ENCODE measurements at places on chromosomes 5 and 9. TPM values are rescaled to one million over a fixed set of nuclear protein-coding genes. Genes with fewer than 3 reads are reported as not detected.

The IL12B gene
- not detected for total RNA-seq

DNA sequence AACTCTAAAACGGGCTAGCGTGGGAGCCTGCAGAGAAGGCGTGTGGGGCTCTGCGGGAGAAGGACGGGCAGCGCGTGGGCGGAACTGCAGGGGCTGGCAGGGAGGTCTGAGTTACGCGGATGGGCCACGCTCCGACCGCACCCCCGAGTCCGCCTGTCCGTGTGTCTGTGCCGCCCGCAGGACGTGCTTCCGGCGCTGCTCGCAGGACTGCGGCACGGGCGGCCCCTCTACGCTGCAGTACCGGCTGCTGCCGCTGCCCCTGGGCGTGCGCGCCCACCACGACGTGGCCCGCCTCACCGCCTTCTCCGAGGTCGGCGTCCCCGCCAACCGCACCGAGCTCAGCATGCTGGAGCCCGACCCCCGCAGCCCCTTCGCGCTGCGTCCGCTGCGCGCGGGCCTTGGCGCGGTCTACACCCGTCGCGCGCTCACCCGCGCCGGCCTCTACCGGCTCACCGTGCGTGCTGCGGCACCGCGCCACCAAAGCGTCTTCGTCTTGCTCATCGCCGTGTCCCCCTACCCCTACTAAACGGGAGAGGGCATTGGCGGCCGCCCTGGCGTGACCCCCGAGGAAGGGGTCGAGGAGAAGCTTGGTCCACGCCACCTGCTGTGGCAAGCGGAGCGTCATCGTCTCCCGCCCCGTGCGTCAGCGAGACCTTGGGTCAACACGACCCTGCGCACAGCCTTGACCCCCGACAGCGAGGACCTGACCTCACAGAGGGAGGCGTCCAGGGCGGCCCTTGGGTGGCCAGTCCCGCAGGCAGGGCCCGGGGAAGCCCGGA is 11.4 kb upstream of the ASS1 start:
- peak; percentile 53 for DNase-seq

DNA sequence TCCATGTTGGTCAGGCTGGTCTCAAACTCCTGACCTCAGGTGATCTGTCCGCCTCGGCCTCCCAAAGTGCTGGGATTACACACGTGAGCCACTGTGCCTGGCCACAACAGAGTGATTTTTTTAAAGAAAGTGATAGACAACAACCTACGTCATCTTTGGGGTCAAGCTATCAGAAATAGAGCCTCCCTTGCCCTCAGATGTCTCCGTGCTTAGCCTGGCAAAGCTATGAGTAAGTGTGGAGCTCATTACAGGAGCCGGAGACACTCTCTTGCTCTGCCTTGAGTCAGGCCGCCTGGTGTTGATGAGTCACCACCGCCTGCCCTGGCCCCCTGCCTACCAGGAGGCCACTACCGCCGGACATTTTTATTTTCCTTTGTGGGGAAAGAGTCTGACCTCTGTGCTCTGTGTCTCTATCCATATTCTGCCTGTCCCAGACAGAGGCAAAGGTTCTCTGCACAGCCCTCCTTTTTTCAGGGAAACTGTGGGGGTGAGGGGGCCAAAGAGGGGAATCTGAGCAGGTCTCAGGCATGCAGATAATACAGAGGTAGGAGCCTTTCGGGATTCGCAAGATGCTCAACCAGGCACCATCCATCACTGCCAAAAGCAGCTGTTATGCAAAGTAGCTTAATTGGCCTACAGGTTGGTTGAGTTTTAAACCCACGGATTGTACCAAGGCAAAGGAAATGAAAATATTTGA is 123.7 kb upstream of the CPEB4 start:
- DNase-seq, result peak; percentile 88

The SLC2A6 gene
- 1.2 TPM for total RNA-seq

DNA sequence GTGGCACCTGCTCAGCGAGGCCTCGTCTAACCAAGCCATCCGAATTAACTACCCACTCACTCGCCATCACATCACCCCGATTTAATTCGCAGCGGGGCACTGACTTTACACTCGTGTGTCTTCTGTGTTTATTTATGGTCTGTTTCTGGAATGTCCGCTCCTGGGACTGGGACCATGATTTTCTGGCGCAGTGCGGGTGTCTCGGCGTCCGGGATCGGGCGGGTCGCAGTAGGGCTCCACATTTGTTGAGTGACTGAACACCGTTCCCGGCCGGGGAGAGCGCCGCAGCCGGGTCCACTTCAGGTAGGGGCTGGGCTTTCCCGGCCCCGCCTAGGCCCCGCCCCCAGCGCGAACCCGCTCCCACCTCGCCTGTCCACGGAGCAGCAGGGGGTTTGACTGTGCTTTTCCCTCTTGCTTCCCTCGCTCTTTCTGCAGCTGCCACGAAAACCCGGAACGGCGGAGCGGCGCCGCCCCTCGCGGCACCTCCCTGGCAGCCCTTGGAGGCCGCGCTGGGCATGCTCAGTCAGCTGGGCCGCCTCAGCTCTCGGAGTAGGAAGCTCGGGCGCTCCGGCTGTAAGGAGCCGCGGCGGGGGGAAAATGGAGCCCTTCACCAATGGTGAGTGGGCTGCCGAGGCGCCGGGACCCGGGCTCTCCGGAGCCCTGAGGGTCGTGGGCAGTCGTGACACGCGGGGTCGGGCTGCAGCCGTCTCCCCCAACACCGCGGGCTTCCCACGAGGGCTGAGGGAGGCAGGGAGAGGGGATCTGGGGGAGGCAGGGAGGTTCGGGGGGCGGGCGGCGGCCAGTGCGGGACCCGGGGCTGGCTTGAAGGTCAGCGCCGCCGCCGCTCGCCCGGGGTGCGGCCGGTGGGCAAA is at the start of gene LNPEP:
TSS of gene LNPEP (plus strand) at position 522 of the 872 bp plus-strand sequence. CDS start at position 598, 76 bp downstream.
- DNase-seq, result peak; percentile 96

GRCh38 chr5:18333841-18334240 is 699.6 kb downstream of the TAF11L14 start:
- no peak for DNase-seq

DNA sequence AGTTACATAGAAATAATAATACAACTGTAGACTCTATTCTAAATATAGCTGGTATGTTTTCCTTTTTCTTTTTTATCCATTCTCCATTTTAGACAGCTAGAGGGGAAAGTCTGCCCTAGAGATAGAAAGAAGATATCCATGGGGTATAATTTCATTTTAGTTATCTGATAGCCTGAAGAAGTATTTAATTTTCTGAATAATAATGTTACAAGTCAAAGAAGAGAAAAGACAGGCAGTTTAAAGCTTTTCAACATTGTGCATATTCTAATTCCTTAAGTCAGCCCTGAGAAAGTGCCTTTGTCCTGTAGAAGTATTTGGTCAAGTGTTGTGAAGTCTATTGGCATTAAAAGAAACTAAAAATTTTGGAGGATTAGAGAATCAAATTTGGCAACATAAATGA is 2.5 kb upstream of the VCAN start:
- no peak for DNase-seq

The OR1Q1 gene
- not detected for total RNA-seq

The FAM81B gene
- total RNA-seq, result not detected

The NR6A1 gene
- total RNA-seq, result 1.2 TPM

- no peak for DNase-seq
Measured at GRCh38 chr9:89494199-89494598, 3.7 kb downstream of the SEMA4D start.

DNA sequence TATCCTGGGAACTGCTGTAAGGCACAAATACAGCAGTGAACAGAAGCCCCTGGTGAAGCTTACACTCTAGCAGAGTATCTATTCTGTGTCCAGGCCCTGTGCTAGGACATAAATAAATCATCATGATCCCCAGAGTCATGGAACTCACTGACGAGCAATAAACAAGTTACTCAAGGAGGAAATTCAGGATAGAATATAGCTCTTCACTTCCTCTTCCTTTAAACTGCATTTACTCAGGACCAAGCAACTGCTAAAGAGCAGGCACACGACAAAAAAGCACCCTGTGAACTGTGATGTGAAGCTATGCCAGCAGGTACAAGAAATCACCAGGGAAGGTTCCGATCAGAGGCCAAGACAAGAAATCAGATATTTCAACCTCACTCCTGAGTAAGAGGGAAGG is 47.8 kb upstream of the NR5A1 start:
- no peak for DNase-seq

GRCh38 chr5:97338729-97339128 is 155.7 kb upstream of the RIOK2 start:
- no peak for DNase-seq

GRCh38 chr9:115263371-115264075 is 145.6 kb upstream of the TNC start:
- no peak for DNase-seq

The BTNL3 gene
- not detected for total RNA-seq

The STRBP gene
- total RNA-seq, result 8.5 TPM

The ZNF608 gene
- 11.7 TPM for total RNA-seq

DNA sequence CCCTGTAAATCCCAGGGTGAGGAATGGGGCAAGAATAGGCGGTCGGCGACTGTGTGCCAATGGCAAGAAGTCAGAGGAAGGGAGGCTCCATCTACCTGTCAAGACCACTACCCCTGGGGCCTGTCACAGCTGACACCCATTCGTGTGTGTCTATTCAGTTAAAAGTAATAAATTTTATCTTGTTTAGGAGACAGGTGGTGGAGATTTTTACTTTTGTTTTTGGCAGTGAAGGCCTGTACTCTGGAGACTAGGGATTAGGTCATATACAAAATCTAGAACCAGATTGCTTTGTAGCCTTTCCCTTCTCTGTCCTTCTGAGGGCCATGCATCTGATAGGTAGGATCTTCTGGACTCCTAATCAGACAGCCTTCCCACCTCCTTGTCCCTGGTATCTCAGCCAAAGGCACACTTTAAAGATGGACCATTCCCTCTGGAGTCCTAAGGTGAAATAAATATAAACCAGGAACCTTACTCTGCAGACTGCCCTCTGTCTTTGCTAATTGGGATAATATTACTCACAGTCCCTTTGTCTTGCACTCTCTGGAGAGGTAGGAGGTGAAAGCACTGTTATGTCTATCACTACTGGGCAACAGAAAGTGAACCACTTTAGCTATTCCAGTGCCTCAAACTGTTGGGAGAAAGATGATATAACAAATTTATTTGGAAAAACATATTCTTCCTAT is 213.2 kb upstream of the ACTBL2 start:
- DNase-seq, result no peak
